Activated CD4-positive, alpha-beta T cell treated with anti-CD3 and anti-CD28 coated beads, Interleukin-2, amount 50 U/mL, for 24 hours (primary cell): ENCODE measurements at places on chromosomes 7 and 10.

DNA sequence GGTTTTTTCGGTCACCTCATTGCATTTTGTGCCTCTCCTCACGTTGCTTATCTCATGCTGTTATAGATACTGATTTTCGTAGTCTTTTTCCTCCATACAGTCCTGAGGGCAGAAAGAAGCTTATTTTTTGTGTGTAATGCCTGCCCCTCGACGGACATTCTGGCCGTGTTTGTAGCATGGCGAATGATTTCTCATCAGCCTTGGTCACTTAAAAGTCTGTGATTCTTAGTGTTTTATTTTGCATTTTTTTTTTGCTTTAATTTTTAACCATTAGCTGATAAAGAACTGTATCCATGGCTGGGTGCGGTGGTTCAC, 469 bp upstream of the NOC3L start:
- no peak for DNase-seq

DNA sequence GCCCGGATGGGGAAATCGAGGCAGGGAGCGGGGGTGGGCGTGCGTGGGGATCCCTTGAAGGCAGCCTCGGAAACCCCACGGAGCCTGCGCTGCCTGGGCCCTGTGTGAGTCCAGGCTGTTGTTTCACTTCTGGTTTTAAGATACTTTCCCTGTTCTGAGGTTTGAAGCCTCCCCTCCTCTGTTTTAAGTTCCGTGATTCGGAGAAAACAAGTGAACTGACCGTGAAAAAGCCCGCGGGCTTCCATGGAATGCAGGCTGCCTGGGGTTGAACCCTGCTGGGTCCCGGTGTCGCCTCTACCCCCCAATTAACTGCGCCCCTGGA, 401 bp downstream of the LRRC27 start:
- DNase-seq: no peak

DNA sequence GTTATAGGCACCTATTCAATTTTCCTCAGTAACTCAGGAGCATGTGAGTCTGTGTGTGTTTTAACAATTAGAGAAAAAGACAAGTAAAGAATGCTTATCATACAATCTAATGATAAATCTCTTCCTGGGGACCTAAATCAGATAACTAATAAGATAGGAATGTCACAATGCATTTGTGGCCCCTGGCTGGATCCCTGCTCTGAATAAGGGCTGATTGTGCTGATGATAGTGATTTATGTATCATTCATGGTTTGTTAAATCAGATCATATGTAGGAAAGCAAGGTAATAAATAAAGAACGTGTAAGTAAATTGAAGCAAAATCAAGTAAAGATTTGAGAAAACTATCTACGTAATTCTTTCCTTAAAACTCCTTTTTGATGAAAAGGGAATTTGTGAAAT, 145.9 kb downstream of the C7orf25 start:
- DNase-seq: no peak

DNA sequence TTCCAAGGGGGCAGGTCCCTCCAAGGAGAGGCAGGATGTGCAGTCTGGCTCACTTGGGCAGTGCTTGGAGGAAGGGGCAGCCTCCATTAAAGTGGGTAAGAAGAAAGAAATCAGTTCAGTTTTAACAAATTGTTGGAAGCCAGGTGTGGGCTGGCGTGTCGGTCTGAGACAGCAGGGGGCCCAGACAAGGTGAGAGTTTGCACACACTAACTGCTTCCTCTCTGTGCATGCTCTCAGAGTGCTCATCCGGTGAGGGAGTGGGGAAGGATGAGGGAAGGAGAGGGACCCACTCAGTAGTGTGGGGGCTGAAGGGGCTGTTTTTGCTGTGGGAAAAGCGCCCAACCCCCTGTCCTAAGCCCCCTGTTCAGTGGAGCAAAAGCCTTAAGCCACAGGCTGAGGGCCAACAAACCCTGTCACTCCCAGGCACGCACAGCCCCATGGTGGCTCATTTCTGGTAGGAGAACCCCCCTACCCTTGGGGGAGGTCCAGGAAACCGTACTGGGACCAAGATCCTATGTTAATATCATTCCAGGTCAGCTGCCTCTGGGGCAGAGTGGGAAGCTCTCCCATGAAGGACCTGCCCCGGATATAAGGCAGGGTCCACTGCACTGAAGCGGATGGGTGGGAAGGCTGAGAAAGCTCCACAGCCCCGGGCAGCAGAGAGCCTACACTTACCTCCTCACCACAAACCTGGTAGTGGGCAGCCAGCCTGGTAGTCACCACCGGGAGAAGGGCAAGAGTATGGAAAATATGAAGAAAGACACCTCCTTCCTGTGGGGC, 5.1 kb upstream of the PCBD1 start:
- DNase-seq: no peak

DNA sequence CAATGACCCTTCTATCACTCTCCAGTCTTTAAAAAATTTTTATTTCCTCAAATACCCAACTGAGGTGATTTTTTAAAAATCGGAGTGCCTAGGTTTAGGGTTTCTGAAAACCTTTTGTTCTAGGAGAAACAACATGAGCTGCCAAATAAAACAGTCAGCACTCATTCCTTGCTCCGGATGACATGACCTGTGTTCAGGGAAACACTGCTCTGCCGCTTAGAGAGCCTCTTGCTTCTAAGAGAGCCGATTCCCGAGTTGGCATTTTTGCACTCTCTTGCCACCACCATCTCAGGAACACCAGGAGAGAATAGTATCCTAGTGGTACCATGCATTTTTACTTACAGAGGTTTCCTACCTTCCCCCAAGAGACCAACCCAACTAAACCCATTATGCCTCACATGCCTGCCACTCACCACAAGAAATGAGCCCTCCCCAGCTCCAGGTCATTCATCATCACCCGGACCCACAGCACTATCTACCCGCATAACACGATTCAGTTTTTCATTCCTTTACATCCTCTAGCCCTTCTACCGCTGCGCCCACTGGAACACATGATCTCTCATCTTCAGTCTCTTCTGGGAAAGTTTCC, 365.4 kb downstream of the THSD7A start:
- no peak for DNase-seq

DNA sequence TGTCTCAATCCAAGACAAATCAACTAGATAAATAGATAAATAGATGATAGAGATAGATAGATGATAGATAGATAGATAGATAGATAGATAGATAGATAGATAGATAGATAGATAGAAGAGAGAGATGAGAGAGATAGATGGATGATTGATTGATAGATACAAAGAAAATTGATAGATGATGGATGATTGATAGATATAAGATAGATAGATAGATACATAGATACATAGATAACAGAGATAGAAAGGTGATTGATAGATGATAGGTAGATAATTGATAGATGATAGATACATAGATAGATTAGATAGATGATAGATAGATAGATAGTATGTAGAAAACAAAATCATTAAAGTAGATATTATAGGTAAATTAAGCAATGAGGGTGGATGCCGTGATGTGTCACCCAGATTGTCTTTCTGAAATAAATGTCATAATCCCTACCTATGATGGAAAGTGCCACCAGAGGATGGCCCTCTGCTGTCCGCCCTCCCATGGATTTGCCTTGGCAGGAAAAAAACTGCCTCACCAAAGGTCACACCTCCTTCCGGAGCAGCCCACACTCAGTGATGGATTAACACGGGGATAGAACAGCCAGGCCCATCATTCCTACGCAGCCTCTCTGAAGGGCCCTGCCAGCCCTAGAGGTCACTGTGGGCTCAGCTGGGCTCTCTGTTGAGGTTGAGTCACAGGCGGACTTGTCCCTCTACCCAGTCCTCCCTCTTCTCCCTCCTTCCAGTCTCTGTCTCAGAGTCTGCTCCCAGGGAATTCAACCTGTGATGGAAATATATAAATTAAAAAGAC, 50.8 kb downstream of the KCNH2 start:
- DNase-seq: no peak

DNA sequence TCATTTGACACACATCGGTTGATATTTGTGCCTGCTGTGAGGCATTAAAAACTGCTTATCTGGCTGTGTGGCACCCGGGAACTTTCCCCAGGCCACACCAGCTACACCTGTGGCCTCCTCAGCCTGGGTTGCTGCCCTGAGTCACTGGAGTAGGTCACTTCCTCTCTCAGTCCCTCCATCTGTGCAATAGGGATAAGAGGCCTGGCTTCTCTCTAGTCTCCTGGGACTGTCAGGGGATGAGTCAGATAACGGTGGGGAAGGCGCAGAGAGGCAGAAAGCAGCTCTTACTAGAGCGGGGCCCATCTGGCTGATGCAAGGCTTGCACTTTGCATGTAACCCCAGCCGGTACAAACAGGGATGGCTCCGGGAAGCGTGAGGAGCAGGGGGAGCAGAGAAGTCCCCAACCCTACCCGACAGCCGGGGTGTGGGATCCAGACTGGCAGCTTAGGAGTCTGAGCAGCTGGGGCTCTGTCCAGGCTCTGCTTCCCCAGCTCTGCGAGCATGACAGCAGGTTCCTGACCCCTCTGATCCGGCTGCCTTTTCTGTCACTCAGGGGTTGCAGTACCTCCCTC, 34.0 kb downstream of the DNAJB12 start:
- peak; percentile 81 for DNase-seq

- DNase-seq: no peak
Observed at GRCh38 chr10:30738416-30738815, 108.9 kb upstream of the LYZL2 start.

DNA sequence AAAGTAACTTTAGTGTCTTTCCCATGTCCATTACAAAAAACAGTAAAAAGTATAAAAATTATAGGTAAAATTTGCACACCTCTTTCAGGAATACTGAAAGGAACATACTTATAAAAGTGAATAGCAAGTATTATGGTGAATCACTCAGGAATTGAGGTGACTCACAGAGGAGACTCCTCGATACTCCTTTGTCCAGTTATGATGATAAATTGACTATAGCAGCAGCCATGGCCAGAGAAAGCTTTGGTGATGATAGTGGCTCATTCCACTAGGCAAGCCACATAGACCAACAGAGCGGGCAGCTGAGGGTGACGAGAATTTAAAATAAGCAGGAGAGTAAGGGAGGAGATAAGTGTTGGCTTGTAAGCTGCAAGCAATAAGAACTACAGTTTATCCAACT, 1231.1 kb upstream of the CELF2 start:
- DNase-seq: no peak

DNA sequence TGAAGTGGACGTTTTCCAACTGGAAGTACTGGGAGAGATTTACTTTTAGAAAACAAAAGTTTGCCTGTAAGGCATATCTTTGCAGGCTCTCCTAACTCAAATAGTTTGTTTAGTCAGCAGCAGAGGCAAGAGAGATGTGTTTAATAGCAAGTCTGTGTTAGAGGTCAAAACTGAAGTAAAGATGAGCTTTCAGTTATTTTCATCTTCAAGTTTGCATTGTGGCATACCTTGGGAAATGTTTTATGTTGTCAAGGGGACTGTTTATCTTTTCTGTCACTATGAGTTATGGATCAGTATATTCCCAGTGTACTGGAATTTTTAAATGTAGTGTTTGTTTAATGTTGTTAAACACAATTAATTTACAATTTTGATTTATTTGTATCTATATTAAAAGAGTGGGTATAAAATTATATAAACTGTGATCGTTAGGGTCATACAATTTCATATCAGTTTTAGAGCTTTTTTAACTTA, 169.7 kb upstream of the PPP1R3A start:
- DNase-seq: no peak

DNA sequence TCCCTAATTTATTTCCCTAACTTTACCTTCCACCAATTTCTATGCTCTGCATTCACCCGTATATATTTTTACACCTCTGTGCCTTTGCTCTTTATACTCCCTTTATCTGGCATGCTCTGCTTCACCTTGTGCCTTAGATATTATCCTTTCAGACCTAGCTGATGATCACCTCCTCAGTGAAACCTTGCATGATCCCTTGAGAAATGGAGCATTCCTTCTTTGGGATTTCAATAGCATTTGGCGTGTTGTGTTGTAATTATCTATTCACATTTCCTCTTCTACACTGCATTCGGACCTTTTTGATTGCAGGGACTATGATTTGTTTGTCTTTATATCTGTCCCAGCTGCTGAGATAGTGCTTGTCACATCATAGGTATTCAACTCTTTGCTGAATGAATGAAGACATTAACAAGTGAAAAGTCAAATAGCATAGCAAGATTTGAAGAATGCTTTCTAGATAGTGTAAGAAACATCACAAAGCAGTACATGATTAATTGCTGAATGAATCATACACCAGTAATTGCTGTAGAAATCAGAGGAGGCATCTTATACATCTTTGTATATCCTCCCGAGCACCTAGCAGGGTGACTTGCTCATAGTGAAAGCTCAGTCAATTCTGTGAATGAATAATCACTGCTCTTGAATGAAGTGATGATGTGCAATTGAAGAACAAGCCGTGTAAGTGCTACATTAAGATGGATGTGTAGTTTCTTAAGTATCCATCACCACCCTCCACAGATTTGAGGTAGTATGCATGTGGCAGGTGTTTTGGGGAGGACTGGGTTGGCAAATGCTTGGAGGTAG, 2.0 kb upstream of the TM9SF3 start:
- DNase-seq: no peak

DNA sequence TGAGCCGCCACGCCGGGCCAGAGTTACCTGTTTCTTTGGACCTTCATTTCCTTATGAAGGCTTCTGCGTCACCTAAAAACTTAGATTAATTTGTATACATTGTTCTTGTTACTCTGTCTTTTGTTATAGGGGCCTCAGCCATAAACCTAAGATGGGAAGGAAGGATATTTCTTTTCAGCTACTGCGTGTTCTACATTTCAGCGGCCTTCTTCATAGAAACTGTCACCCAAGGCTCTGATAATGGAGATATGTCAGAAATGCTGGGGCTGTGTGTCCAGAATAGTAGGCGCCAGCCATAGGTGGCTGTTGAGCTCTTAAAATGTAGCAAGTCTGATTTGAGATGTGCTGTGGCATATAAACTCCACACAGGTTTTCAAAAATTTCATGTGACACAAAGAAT, 52.9 kb downstream of the HK1 start:
- DNase-seq: no peak

GRCh38 chr10:28151636-28152035, 151.2 kb downstream of the MPP7 start:
- no peak for DNase-seq

DNA sequence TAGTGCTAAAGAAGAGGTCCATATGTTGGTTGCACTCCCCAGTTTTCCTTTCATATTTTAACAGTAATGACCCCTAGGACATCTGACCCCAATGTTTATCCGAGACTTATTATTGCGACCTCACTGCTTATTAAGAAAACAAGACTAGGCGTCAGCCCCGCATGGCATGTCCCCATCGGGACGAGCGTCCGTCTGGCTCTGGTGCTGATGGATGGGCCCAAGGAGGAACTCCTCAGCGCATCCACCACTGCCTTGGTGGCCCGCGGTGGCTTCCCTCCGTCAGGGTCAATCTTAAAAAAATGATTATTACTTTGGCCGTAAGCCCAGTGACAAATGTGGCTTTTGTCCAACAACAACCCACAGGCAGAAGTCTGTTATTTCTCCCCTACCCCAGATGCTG, 40.1 kb upstream of the CXCL12 start:
- DNase-seq: no peak

DNA sequence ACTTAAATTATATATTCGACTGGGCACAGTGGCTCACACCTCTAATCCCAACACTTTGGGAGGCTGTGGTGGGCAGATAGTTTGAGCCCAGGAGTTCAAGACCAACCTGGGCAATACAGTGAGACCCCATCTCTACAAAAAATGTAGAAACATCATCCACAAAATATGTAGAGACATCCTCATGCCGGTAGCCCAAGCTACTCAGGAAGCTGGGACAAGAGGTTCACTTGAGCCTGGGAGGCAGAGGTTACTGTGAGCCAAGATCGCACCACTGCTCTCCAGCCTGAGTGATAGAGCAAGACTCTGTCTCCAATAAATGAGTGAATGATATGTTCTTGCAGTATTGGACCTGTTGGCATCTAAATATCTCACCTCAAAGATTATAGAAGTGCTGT, 22.6 kb upstream of the TNS3 start:
- DNase-seq: no peak

GRCh38 chr10:102581981-102582580, 62.2 kb upstream of the TRIM8 start:
- no peak for DNase-seq

GRCh38 chr10:63515002-63515763, 6.0 kb upstream of the REEP3 start:
- DNase-seq: no peak
